ENCODE measurements at places on chromosomes 5 and 9. TPM values are rescaled to one million over a fixed set of nuclear protein-coding genes. Genes with fewer than 3 reads are reported as not detected.

DNA sequence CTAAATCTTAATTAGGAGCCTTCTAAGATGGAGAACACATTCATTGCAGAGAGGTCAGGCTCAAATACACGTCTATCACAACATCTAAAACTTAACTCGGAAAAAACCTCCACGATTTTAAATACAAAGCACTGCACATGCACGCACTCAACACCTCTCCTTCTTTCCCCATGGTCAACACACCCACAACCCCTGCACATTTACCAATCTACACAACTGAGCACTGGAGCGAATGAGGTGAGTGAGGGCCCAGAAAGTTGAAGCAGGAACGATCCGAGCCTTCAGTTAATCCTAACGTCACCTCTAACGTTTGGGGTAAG lies 278 bp upstream of the NIPSNAP3A start:
- no peak for DNase-seq

The TIMD4 gene
- not detected for total RNA-seq

DNA sequence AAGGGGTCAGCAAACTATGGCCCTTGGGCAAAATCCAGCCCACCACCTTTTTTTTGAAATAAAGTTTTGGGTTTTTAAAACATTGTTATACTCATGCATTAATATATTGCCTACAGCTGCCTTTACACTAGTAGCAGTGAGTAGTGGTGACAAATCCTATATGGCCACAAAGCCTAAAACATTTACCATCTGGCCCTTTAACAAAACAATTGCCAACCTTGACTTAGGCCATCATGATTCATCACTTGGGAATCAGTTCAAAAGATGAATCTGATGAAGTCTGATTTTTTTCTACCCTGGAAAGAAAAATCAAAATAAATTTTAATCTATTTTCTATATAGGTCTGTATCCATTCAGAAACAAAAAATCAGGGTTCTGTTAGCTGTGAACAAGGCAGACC lies 484.9 kb downstream of the BNC2 start:
- DNase-seq = no peak

The SPRY4 gene
- total RNA-seq = 89.8 TPM

GRCh38 chr5:40973364-40974004 lies 64.2 kb downstream of the C7 start:
- DNase-seq = no peak

The PHYHD1 gene
- 46.5 TPM for total RNA-seq

DNA sequence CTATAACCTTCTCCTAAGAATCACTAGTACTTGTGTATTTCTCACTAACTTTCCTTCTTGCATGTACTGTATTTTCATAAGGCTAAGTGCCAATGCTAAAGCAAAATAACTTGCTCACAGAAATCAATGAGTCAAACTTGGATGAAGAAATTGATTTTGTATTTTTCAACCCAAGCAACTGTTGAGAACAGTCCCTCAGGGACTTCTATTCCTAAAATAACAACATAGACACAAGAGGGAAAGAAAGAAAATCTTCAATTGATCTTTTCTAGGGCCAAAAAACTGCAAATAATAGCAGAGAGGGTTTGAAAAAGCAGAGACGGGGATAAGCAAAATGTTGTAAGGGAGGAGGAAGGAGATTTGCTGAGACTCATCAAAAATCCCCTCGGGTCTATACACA lies 69.8 kb downstream of the HABP4 start:
- no peak for DNase-seq

The SPINK6 gene
- not detected for total RNA-seq

The CER1 gene
- total RNA-seq = not detected

The UQCRQ gene
- 256 TPM for total RNA-seq

GRCh38 chr5:55211184-55211874 lies 15.8 kb downstream of the MCIDAS start:
- no peak for DNase-seq

The SLC31A1 gene
- 43.4 TPM for total RNA-seq

DNA sequence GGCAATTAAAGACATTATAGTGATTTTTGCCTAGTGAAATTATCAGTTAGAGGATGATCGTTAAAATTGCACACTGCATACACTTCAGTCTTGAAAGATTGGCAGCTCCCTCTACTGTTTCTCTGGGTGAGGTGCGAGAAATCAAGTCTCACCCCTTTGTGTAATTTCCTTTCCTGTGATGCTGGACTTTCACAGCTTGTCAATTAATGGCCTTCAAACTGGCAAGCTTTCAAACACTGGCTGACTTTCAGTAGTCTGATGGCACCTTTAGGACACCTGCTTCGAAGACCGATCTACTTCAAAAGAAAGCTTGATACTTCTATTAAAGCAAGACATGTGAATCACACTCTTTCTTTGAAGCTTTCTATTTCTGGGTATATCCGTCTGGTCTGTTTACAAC lies 706.7 kb upstream of the PTPRD start:
- DNase-seq = no peak

DNA sequence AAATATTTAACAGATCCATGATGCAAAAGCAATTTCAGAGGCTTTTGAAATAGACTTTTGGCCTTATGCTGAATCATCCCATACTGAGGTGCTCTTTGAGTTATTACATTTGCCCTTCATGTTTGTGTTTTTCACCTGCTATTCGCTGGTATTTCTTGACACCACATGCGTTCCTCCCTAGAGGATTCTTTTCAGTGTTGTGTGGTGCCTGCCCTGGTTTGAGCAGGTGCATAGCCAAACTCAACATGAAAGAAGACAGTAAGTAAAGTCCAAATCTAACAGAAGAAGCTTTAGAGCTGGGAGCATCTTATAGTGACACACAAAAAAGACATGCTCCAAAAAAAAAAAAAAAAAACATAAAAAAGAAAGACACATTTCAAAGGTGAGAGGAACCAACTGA lies 796.3 kb downstream of the SEMA5A start:
- no peak for DNase-seq

GRCh38 chr9:133148199-133149129 lies 15.2 kb downstream of the GBGT1 start:
- peak; percentile 88 for DNase-seq

DNA sequence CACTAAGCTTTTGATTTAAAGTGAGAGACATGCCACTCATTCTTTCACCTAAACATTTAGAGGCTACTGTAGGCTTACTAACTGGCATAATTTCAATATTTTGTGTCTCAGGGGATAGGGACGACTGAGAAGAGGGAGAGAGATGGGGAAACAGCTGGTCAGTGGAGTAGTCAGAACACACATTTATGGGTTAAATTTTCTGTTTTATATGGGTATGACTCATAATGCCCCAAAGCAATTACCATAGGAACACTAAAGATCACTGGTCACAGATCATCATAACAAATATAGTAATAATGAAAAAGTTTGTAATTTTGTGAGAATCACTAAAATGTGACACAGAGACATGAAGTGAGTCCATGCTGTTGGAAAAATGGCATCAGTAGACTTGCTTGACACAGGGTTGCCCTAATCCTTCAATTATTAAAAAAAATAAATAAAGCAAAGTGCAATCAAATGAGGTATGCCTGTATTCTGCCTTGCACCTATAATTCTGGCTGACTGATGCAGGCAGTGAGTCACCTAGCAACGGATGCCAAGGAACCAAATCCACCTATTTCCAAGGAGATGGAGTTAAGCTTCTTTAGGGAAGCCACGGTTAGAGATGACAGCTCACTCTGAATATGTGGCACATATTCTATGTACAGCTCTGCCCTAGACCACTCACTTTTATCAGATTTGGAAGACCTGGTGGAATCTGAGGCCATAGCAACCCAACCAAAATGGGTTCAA lies 166.1 kb downstream of the MARCHF11 start:
- no peak for DNase-seq

DNA sequence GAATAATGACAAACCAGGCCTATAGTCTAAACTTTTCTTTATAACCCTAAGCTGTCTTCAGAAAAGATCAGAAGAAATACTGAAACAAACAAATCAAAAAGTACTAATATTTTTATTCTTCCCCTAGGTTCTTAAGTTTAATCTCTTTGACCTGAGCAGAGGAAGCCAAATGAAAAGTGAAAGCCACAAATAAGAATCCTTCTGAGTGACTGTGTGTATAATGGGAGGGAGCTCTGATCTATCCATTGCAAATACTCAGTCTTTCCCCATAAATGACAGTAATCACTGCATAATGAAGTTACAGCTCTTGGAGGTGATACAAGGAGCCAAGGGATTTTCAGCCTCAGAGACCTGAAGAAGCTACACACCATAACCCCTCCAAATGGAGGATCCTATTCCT lies 126.9 kb upstream of the ATP10B start:
- DNase-seq = no peak

DNA sequence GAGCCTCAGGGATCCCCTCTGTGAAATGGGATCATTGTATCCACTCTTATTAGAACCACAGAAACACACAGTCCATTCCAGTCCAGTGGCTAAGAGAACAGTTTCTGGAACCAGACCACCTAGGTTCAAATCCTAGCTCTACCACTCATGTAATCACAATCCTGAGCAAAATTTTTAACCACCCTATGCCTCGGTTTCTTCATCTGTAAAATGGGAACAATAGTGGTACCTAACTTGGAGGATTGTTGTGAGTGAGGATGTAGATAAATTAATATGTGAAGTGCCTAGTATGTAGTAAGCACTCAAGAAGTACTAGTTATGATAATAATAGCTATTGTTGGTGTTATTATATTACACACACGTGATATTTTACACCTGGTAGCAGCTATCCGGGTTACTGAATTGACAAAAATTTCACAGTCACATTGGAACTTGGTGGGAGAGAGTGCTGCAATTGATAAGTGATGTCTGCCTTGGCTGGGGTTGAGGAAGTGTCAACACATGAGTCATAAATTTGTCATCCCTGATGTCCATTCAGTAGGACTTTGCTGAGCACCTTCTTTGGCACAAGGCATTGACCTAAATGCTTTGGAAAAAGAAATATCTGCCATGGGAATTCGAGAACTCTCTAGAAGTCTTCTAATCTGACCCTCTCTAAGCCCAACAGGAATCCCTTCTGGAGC lies 68.4 kb downstream of the COL27A1 start:
- no peak for DNase-seq
